ENCODE measurements at places on chromosomes 2 and 18. TPM values are rescaled to one million over a fixed set of nuclear protein-coding genes. Genes with fewer than 3 reads are reported as not detected.
A peak's percentile ranks its signal among the peaks of the same experiment; 100 is the strongest.

DNA sequence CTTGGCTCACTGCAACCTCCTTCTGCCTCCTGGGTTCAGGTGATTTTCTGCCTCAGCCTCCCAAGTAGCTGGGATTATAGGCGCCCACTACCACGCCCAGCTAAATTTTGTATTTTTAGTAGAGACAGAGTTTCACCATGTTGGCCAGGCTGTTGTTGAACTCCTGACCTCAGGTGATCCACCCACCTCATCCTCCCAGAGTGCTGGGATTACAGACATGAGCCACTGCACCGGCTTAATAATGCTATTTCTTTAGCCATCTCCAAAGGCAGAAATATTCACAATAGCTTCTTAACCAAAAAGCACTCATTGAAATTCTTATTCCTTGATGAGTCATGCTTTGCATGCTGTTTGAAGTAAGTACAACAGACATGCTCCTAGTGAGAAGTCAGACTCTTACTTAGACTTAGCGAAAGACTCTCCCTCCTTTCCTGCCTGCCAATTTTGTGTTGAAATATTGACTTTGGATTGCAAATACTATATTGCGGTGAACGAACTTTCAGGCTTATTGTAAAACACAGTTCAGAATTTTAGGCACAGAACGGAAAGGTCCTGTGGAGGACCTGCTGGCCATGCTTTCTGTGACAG is 4.4 kb downstream of the ACTR3 start:
- H3K27ac ChIP-seq = peak overlapping the region; percentile 67
- no peaks in the 10 kb centered on the region for H3K27me3 ChIP-seq
- peaks cover 44% of the 10 kb centered on the region for H3K4me1 ChIP-seq
- peak overlapping the region; percentile 14 for H3K4me3 ChIP-seq
- H3K36me3 ChIP-seq = no peaks in the 10 kb centered on the region
- peak; percentile 29 for DNase-seq

GRCh38 chr2:199303728-199304177 is 154.0 kb downstream of the SATB2 start:
- H3K4me1 ChIP-seq = no peaks in the 10 kb centered on the region
- peaks cover 4% of the 10 kb centered on the region for H3K36me3 ChIP-seq
- H3K27me3 ChIP-seq = no peaks in the 10 kb centered on the region
- no peak overlapping the region for H3K27ac ChIP-seq

Gene FAM228A
- total RNA-seq = not detected

Gene C2orf74
- not detected for total RNA-seq

- H3K27me3 ChIP-seq = no peaks in the 10 kb centered on the region
- peaks cover 4% of the 10 kb centered on the region for H3K4me1 ChIP-seq
- no peak overlapping the region for H3K27ac ChIP-seq
- no peaks in the 10 kb centered on the region for H3K36me3 ChIP-seq
- no peak for DNase-seq
These were observed 81.5 kb upstream of the MAP3K20 start for GRCh38 chr2:172993931-172994717.

Gene LRRTM1
- not detected for total RNA-seq

GRCh38 chr2:39176997-39177396 is 56.1 kb upstream of the SOS1 start:
- no peak overlapping the region for H3K27ac ChIP-seq
- H3K4me3 ChIP-seq = no peak overlapping the region
- no peak for DNase-seq
- no peaks in the 10 kb centered on the region for H3K4me1 ChIP-seq

Gene SRD5A2
- not detected for total RNA-seq

Gene CFAP53
- 1.1 TPM for total RNA-seq

DNA sequence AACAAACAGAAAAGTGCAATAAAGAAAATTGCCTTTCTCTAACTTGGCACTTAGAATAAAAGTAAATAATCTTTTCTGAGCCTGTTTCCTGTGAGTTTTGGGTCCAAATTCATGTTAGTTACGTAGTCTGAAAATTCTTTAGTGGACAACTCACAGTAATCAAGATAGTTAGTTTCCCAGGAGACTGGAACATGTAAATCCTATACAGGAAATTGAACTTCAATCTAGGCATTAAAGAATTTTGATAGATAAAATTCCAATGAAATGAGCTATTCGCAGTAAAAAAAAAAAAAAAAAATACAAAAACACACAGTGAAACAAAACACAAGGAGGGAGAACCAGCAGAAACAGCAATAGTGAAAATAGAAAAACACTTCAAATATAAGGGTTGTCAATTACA is 83.8 kb upstream of the REG3G start:
- H3K27me3 ChIP-seq = no peaks in the 10 kb centered on the region
- no peak for DNase-seq
- no peaks in the 10 kb centered on the region for H3K4me1 ChIP-seq
- no peak overlapping the region for H3K27ac ChIP-seq
- no peak overlapping the region for H3K4me3 ChIP-seq

Gene TACR1
- not detected for total RNA-seq

- H3K4me3 ChIP-seq = no peak overlapping the region
- H3K27ac ChIP-seq = no peak overlapping the region
- peak; percentile 54 for DNase-seq
- H3K36me3 ChIP-seq = no peaks in the 10 kb centered on the region
- H3K4me1 ChIP-seq = peaks cover 4% of the 10 kb centered on the region
- no peaks in the 10 kb centered on the region for H3K27me3 ChIP-seq
These were observed 52.0 kb upstream of the CALCRL start for GRCh38 chr2:187499941-187500532.

Gene C2orf15
- total RNA-seq = 1.9 TPM

DNA sequence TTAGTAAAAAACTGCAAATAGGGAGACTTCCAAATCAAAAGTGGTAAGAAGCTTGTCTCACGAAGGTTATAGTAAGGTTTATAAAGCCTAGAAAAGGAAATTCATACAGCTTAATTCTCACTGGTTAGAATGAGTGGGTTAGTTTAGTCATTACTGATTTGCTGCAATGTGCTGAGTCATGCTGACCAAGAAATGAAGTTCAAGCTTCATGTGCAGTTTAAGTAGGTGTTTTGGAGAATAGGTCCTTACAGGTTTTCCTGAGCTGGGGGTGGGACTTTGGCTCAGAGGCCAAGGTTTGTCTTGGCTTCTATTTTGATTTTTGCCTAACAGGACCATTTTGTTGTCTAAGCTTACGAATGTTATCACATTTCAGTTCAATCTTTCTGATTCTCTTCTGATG is 15.1 kb downstream of the CLIP4 start:
- peak overlapping the region; percentile 49 for H3K27ac ChIP-seq
- H3K27me3 ChIP-seq = no peaks in the 10 kb centered on the region
- DNase-seq = no peak
- peaks cover 16% of the 10 kb centered on the region for H3K4me1 ChIP-seq
- no peak overlapping the region for H3K4me3 ChIP-seq
- no peaks in the 10 kb centered on the region for H3K36me3 ChIP-seq

- no peaks in the 10 kb centered on the region for H3K36me3 ChIP-seq
- DNase-seq = no peak
- H3K27me3 ChIP-seq = 0 out of 2 replicates have a peak, but pooled peaks cover 5% of the 10 kb centered on the region
- no peak overlapping the region for H3K4me3 ChIP-seq
- H3K4me1 ChIP-seq = no peaks in the 10 kb centered on the region
These were observed 91.4 kb downstream of the LDLRAD4 start for GRCh38 chr18:13309748-13310670.

GRCh38 chr2:233854241-233854981 is at the start of gene HJURP:
Gene HJURP, minus strand, starts transcription at chr2:233854535. Its CDS starts 35 bp downstream, at chr2:233854500.
- H3K27ac ChIP-seq = peak within 1 kb of the TSS; percentile 67
- H3K4me1 ChIP-seq = peaks cover 7% of the 10 kb centered on the region
- peaks cover 23% of the 10 kb centered on the region for H3K36me3 ChIP-seq
- H3K4me3 ChIP-seq = peak within 1 kb of the TSS; percentile 96

Gene CNDP1
- not detected for total RNA-seq

DNA sequence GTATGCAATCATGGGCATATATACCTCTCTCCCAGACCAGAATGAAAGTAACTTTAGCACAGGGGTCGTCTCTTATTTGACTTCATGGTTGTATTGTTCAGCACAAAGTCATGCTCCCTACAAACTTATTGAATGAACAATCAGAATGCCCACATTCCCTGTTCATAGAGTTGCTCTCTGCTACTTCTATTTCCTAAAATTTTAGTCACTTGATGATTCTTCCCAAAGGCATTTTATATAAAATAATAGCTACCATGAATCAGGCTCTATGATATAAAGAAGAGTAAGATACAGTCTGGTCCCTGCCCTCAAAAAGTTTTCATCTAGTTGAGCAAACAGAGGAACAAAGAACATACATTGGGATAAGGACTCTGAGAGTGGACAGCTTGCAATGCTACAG is 162.2 kb downstream of the SLC39A10 start:
- no peak overlapping the region for H3K27ac ChIP-seq
- DNase-seq = no peak
- no peaks in the 10 kb centered on the region for H3K4me1 ChIP-seq
- H3K4me3 ChIP-seq = no peak overlapping the region
- no peaks in the 10 kb centered on the region for H3K27me3 ChIP-seq

Gene LBX2
- total RNA-seq = 10.1 TPM

Gene SLC8A1
- 0.07 TPM for total RNA-seq

DNA sequence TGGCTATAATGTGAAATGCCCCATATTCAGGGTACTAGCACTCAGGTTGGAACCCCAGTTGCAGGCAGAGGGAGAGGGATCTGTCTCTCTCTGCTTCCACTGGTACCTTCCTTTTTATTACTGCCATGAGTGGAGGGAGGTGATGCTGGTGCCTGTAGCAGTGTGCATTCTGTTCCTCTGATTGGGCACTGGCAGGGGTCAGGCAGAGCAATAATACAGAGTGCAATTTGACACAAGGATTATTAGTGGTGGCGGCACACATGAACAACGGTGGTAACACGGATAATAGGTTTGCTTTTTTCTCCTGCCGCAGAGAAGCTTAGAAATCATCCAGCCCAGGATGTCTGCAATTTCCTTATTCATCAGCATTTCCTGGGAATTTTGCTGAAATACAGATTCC is 525.7 kb downstream of the SLC4A3 start:
- H3K36me3 ChIP-seq = 0 out of 2 replicates have a peak, but pooled peaks cover 2% of the 10 kb centered on the region
- no peaks in the 10 kb centered on the region for H3K4me1 ChIP-seq
- no peak overlapping the region for H3K27ac ChIP-seq

- H3K4me3 ChIP-seq = no peak overlapping the region
- no peaks in the 10 kb centered on the region for H3K4me1 ChIP-seq
- no peak overlapping the region for H3K27ac ChIP-seq
- H3K36me3 ChIP-seq = no peaks in the 10 kb centered on the region
- no peaks in the 10 kb centered on the region for H3K27me3 ChIP-seq
These were observed 150.3 kb upstream of the CAPN13 start for GRCh38 chr2:30957591-30957990.

Gene CYP20A1
- 10.0 TPM for total RNA-seq

DNA sequence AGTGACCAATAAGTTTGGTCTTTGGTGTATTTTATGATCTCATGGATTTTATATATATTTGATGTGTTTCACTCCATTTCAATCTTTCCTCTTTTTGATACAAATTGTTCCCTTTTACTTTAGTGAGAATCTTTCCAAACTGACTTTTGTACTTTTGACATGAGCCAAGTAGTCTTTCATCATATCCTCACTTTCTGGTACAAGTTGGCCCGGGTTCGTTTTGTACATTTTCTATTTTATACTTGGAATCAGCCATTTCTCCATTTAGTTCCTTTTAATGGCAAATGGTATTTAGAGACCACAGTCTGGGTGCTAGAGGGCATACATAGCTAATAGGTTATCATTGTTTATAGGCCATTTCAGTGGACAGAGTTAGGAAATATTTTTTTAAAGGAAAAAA is 147.9 kb upstream of the MYO3B start:
- H3K4me3 ChIP-seq = no peak overlapping the region
- no peaks in the 10 kb centered on the region for H3K27me3 ChIP-seq
- DNase-seq = no peak
- H3K27ac ChIP-seq = no peak overlapping the region
- no peaks in the 10 kb centered on the region for H3K36me3 ChIP-seq

DNA sequence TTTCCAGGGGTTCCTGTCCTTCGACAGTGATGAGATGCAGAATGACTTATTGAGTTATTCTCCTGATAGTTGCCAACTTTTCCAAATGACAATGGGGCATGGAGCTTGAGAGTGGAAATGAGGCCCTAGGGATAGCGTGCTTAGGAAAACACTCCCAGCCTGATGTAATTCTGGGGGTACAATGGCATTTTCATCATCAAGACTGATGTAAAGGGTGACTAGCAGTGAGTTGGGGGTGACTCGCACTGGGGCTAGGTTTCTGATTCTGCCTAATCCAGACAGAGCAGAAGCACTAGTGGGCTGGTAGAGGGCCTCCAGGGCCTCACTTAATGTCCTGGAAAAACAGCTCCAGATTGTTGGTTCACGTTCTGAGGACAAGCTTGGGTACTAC is 34.0 kb upstream of the IL37 start:
- H3K4me3 ChIP-seq = no peak overlapping the region
- H3K4me1 ChIP-seq = peaks cover 3% of the 10 kb centered on the region
- H3K27ac ChIP-seq = no peak overlapping the region
- no peak for DNase-seq

GRCh38 chr2:150555611-150556356 is 68.3 kb upstream of the RND3 start:
- H3K27ac ChIP-seq = no peak overlapping the region
- H3K4me3 ChIP-seq = no peak overlapping the region
- no peaks in the 10 kb centered on the region for H3K27me3 ChIP-seq
- no peaks in the 10 kb centered on the region for H3K4me1 ChIP-seq
- no peaks in the 10 kb centered on the region for H3K36me3 ChIP-seq

DNA sequence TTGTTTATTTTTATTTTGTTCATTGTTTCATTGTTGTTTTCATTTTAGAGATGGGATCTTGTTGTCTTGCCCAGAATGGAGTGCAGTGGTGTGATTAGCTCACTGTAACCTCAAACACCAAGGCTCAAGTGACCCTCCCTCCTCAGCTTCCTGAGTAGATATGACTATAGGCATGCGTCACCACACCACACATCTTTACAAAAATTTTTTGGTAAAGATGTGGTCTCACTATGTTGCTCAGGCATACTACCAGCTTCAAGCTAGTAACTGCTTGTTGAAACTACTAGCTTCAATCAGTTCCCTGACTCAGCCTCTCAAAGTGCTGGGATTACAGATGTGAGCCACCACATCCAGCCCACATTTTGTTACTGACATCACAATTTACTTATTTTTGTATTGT is 14.8 kb downstream of the FAM237A start:
- H3K27me3 ChIP-seq = no peaks in the 10 kb centered on the region
- no peak overlapping the region for H3K4me3 ChIP-seq
- H3K4me1 ChIP-seq = no peaks in the 10 kb centered on the region
- no peaks in the 10 kb centered on the region for H3K36me3 ChIP-seq
- no peak for DNase-seq

GRCh38 chr2:161044921-161045320 is 115.3 kb upstream of the TANK start:
- no peaks in the 10 kb centered on the region for H3K27me3 ChIP-seq
- no peak for DNase-seq
- no peaks in the 10 kb centered on the region for H3K4me1 ChIP-seq
- H3K27ac ChIP-seq = no peak overlapping the region
- H3K4me3 ChIP-seq = no peak overlapping the region

Gene POTEJ
- not detected for total RNA-seq

Gene SIX3
- 1.2 TPM for total RNA-seq

Measured in HCT116 (cell line).